ENCODE measurements at places on chromosomes 16 and 17.

GRCh38 chr17:72385475-72385874 lies 264.7 kb downstream of the SOX9 start:
- H3K27ac ChIP-seq, result no peak overlapping the region
- H3K4me1 ChIP-seq, result no peaks in the 10 kb centered on the region
- H3K36me3 ChIP-seq, result no peaks in the 10 kb centered on the region
- H3K4me3 ChIP-seq, result no peak overlapping the region

DNA sequence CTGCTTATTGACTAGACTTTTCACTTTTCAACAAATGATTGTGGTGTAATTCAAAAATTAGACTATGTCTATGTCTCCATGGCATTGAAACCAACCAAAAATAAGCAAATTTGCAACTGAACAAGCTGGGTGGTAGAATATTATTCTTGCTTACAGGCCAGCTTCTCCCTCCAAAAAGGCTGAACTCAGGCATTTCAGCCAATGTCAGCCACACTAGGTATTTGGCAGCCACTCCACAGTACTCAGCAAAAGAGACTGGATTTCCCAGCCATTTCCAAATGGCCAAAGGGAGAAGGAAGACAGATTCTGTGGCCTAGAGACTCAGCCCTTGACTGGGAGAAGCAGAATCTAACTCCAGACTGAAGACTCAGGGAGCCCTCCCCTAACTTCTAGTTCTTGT lies 121.8 kb upstream of the IRX5 start:
- H3K4me3 ChIP-seq, result no peak overlapping the region
- H3K27me3 ChIP-seq, result peaks cover 2% of the 10 kb centered on the region
- no peak for DNase-seq
- H3K4me1 ChIP-seq, result no peaks in the 10 kb centered on the region
- no peaks in the 10 kb centered on the region for H3K36me3 ChIP-seq
- H3K27ac ChIP-seq, result no peak overlapping the region

GRCh38 chr17:59355702-59356325 lies 24.4 kb downstream of the YPEL2 start:
- H3K36me3 ChIP-seq, result peaks cover 24% of the 10 kb centered on the region
- peaks cover 12% of the 10 kb centered on the region for H3K4me1 ChIP-seq
- H3K27ac ChIP-seq, result peak overlapping the region; percentile 1
- no peaks in the 10 kb centered on the region for H3K27me3 ChIP-seq

GRCh38 chr17:58332778-58333735 lies 4.5 kb upstream of the TSPOAP1 start:
- peaks cover 8% of the 10 kb centered on the region for H3K36me3 ChIP-seq
- H3K4me3 ChIP-seq, result peak overlapping the region; percentile 90
- DNase-seq, result no peak
- no peaks in the 10 kb centered on the region for H3K27me3 ChIP-seq
- H3K27ac ChIP-seq, result peak overlapping the region; percentile 97

- peaks cover 10% of the 10 kb centered on the region for H3K36me3 ChIP-seq
- H3K4me3 ChIP-seq, result no peak overlapping the region
- no peak for DNase-seq
- H3K4me1 ChIP-seq, result peaks cover 7% of the 10 kb centered on the region
- H3K27me3 ChIP-seq, result no peaks in the 10 kb centered on the region
Measured at GRCh38 chr17:27562777-27563455, 68.1 kb upstream of the LGALS9 start.

DNA sequence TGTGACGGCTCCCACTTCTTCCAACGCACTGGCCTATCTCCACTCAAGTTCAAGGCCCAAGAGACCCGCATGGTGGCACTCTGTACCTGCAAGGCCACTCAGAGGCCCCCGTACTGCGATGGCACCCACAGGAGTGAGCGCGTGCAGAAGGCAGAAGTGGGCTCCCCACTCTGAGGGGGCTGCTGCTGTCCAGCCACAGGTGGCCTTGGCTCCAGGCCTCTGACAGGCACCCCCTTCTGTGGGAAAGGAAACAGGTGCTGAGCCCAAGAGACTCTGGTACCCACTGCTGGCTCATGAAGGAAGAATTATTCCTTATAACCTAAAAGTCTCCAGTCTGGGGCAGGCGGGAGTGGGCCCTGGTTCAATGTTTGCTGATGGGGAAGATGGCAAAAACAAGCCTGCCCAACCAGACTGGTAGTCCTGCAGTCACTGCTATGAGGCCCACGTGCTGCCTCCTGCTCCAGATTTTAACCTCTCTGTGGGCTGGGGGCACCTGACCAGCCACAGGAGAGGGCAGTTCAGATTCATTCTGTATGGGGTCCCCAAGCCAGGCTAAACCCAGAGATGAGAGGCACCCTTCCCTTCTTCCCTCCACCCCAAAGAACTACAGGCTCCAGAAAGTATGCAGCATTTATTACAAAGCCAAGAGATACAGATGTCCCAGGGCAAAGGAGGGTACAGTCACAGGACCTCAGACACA lies 3.3 kb downstream of the CISD3 start:
- H3K36me3 ChIP-seq, result peaks cover 8% of the 10 kb centered on the region
- peaks cover 8% of the 10 kb centered on the region for H3K4me1 ChIP-seq
- H3K27ac ChIP-seq, result no peak overlapping the region
- DNase-seq, result no peak
- no peak overlapping the region for H3K4me3 ChIP-seq
- H3K27me3 ChIP-seq, result peaks cover 3% of the 10 kb centered on the region

- H3K4me1 ChIP-seq, result no peaks in the 10 kb centered on the region
- no peaks in the 10 kb centered on the region for H3K27me3 ChIP-seq
- no peak for DNase-seq
- H3K36me3 ChIP-seq, result peaks cover 99% of the 10 kb centered on the region
- no peak overlapping the region for H3K27ac ChIP-seq
Measured at GRCh38 chr17:29094101-29094708, 51.3 kb downstream of the PIPOX start.

- DNase-seq, result no peak
- no peaks in the 10 kb centered on the region for H3K36me3 ChIP-seq
- H3K4me1 ChIP-seq, result peaks cover 8% of the 10 kb centered on the region
Measured at GRCh38 chr17:78555746-78556401, 21.3 kb downstream of the DNAH17 start.

DNA sequence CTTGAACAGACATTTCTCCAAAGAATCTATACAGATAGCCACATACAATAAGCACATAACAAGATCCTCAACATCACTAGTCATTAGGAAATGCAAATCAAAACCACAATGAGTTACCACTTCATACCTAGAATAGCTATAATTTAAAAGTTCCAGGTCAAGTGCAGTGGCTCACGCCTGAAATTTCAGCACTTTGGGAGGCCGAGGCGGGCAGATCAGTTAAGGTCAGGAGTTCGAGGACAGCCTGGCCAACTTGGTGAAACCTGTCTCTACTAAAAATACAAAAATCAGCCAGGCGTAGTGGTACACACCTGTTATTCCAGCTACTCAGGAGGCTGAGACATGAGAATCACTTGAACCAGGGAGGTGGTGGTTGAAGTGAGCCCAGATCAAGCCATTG lies 19.9 kb downstream of the RANBP10 start:
- H3K27ac ChIP-seq, result no peak overlapping the region
- peaks cover 2% of the 10 kb centered on the region for H3K36me3 ChIP-seq
- peaks cover 10% of the 10 kb centered on the region for H3K4me1 ChIP-seq
- H3K27me3 ChIP-seq, result no peaks in the 10 kb centered on the region

DNA sequence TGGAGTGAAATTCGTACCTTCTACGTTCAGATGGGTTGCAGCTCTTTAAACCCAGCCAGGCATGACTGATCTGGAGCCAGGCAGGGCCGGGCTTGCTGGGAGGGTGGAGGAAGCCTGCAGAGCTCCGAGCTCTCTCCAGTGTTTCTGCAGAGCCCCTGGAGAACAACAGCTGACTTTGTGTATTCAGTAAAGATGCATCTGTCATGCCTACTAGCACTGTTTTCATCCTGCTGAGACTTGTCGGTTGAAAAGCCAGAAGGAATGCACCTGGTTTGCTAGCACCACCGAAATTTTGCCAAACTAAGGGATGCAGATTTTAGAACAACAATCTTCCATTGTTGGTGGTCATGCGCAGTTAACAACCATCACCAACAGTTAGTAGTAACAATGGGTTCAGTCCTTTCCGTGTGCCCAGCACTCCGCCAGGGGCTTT lies 22.4 kb upstream of the SCNN1B start:
- no peaks in the 10 kb centered on the region for H3K36me3 ChIP-seq
- H3K4me1 ChIP-seq, result no peaks in the 10 kb centered on the region
- H3K27ac ChIP-seq, result no peak overlapping the region
- H3K27me3 ChIP-seq, result peaks cover 4% of the 10 kb centered on the region
- DNase-seq, result no peak

Data from T-cell (primary cell).